IPS DF 6.9 (cell line): ENCODE measurements at places on chromosomes 6 and 20.

GRCh38 chr6:160055378-160055777 is 66.2 kb upstream of the SLC22A1 start:
- no peak for DNase-seq

DNA sequence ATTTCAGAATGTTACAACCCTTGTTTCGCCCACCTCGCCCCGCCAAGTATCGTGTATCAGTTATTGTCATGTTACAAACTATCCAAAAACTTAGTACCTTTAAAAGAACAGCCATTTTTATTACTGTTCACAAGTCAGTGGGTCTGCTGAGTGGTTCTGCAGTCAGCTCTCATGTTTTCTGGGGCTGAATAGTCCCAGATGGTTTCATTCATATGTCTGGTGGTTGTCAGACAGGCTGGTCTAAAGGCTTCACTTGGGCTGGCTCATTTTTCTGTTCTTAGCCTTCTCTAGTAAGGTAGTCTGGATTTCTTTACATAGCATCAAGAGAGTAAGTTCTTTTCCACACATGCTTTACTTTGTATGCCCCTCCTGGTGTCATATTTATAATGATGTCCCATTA is 8.6 kb downstream of the ZNF292 start:
- DNase-seq, result no peak

GRCh38 chr20:31823360-31824124 is 4.4 kb downstream of the MYLK2 start:
- no peak for DNase-seq

DNA sequence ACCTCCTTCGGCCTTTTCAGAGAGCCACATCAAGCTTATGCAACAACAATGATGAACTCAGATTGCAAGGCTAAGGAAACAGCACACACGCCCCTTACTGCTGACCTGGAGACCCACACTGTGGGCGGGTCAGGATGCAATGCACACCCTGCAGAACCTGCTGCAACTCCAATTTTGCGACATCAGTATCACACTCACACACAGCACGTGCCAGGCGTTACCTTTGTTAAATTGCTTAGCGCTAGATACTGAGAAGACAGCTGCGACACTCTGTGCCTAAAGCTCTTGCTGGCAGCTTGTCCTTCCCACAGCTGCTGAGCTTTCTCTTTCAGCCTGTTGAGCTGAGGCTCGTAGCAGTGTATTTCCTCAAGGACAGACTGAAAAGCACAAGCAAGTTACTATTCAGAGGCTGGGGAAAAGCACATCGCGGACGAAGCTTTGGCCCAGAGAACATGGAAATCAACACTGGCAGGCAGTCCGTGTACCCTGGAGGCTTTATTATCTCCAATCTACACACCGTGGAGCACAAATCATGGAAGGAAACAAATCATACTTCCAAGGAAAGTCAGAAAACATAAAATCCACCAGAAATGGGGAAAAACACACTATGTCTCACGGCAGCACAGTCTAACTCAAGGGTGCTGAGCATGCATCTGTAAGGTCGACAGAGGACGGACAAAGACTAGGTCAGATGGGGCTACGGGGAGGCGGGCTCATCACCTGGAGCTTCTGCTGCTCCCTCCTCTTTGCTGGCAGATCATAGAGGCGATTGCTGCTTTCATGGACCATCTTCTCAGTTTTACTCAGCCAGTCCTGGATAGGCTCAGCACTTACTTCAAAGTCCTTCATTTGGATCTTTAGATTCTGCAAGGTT is 268.2 kb downstream of the SYNE1 start:
- DNase-seq, result no peak

- no peak for DNase-seq
Measured at GRCh38 chr6:151592449-151593159, 98.8 kb downstream of the CCDC170 start.

- no peak for DNase-seq
Measured at GRCh38 chr6:166614589-166614988, 12.5 kb downstream of the RPS6KA2 start.

GRCh38 chr6:161493576-161494118 is 219.8 kb upstream of the AGPAT4 start:
- no peak for DNase-seq
